Common myeloid progenitor, CD34-positive (primary cell): ENCODE measurements at places on chromosomes 4 and X.

- peak; percentile 0 for DNase-seq
Measured at GRCh38 chr4:35938936-35939335, 305.4 kb downstream of the ARAP2 start.

GRCh38 chr4:29565256-29565655 is 1154.9 kb upstream of the PCDH7 start:
- DNase-seq, result no peak

- no peak for DNase-seq
Measured at GRCh38 chr4:151743128-151743854, 17.5 kb downstream of the GATB start.

- DNase-seq, result no peak
Measured at GRCh38 chr4:88940506-88940905, 116.5 kb downstream of the FAM13A start.

DNA sequence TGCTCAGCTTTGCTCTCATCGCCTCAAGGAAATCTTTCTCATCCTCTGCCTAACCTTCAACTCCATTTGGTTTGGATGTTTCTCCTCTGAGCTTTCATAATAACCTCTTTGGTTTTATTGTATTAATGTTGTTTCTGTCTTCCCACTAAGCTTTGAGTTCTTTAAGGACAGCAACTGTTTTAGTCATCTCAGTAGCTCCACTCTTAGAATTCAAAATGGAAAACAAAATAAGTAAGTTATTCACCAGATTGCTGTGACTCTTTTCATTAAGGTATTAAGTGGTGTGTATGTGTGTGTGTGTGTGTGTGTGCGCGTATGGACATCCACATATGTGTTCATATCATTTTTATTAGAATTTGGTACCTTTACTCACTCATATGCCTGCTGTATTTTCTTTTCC is 279.2 kb upstream of the BOD1L1 start:
- no peak for DNase-seq

- DNase-seq, result no peak
Measured at GRCh38 chr4:6343939-6344408, 74.3 kb downstream of the WFS1 start.

DNA sequence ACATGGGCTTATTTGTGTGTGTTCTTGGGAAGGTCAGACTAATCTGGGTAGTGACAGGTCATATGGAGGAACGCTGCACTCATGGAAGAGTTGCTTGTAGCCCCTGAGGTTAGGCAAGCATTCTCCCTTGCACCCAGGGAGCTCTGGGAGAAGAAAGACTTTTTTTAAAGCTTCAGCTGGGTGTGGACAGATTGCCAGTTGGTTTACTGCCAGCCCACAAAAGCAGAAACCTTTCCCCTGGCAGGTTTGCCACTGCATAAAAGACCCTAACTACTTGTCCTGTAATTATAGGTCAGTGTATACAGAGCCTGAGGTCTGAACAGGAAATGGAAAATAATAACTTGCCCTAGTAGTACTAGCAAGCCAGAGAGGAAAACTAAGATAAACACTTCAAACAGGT is 7.4 kb upstream of the NFKB1 start:
- DNase-seq, result peak; percentile 30

DNA sequence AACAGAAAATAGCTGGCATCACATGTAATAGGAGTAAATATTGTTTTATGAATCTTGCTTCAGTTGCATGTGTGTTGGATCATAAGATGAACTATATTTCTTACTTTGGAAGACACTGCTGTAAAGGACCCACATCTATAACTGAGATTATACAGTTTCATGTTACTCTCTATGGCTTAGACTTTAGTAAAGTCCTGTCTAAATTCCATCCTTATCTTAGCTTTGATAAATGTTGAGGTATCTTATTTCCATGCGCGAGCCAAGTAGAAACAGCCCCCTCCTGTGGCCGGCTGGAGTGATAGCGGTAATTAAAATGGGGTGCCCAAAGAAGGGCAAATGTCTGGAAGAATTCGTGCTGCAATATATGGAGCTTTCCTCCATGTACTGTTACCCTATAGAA is 43.0 kb downstream of the CCDC158 start:
- peak; percentile 60 for DNase-seq

GRCh38 chr4:100582146-100582545 is 64.3 kb upstream of the EMCN start:
- DNase-seq, result no peak

GRCh38 chrX:125132274-125132673 is 187.4 kb upstream of the TEX13C start:
- DNase-seq, result peak; percentile 17
